ENCODE measurements at places on chromosomes 5 and 9. TPM values are rescaled to one million over a fixed set of nuclear protein-coding genes. Genes with fewer than 3 reads are reported as not detected.

The RETREG1 gene
- 24.1 TPM for total RNA-seq

GRCh38 chr5:6632324-6632887, 438 bp downstream of the NSUN2 start:
- H3K36me3 ChIP-seq, result peaks cover 4% of the 10 kb centered on the region
- peaks cover 24% of the 10 kb centered on the region for H3K4me1 ChIP-seq
- peak; percentile 41 for DNase-seq
- H3K4me3 ChIP-seq, result peak overlapping the region; percentile 97

DNA sequence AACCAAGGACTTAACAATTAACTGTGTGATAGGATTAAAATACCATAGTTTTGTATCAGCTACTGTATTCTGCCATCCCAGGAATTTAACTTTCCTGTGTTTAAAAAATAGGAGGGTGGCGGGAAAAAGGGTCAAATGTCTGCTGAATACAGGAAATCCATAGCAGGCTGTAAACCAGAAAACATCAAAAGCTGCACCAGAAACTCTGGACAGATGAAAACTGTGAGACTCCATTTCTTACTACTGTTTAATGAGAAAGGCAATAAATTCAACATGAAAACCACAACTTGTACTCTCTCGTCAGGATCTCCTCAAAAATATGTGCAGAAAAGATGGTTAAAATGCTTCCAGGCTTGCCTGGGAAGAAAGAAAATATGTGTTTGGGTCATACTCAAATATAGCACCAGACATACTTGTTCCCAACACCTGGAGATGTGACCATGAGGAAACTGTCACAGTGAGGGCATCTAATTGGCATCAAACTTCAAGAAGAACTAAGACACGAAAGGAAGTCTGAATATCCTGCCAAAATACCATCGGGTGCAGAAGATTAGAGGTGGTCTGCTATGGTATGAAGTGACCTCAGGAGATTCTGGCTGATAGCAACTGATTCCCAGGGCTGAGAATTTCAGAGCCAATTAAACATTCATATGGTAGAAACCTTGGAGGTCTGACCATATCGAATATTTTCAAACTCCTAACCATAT, 164.7 kb upstream of the TARS1 start:
- H3K27ac ChIP-seq, result no peak overlapping the region
- H3K4me1 ChIP-seq, result no peaks in the 10 kb centered on the region
- no peaks in the 10 kb centered on the region for H3K36me3 ChIP-seq
- H3K4me3 ChIP-seq, result no peak overlapping the region
- no peaks in the 10 kb centered on the region for H3K27me3 ChIP-seq

GRCh38 chr9:72300873-72301272, 64.1 kb downstream of the ZFAND5 start:
- peaks cover 13% of the 10 kb centered on the region for H3K4me1 ChIP-seq
- no peak overlapping the region for H3K4me3 ChIP-seq
- H3K36me3 ChIP-seq, result no peaks in the 10 kb centered on the region
- no peaks in the 10 kb centered on the region for H3K27me3 ChIP-seq
- DNase-seq, result no peak

Data from upper lobe of left lung (tissue), 6 donors.